Psoas muscle (tissue), 8 donors: ENCODE measurements at places on chromosomes 2 and 18. TPM values are rescaled to one million over a fixed set of nuclear protein-coding genes. Genes with fewer than 3 reads are reported as not detected.

GRCh38 chr2:184685999-184686841 is 87.9 kb downstream of the ZNF804A start:
- DNase-seq, result no peak

The DSG2 gene
- 0.76 TPM for total RNA-seq

GRCh38 chr2:433216-433615 is 145.3 kb upstream of the ALKAL2 start:
- no peak for DNase-seq

The DDX18 gene
- 33.3 TPM for total RNA-seq

The MYO5B gene
- 0.88 TPM for total RNA-seq

The ABCA12 gene
- total RNA-seq, result not detected

The CTAGE1 gene
- total RNA-seq, result not detected

- DNase-seq, result no peak
These were observed 66.3 kb downstream of the MYO5B start for GRCh38 chr18:50128506-50129271.

DNA sequence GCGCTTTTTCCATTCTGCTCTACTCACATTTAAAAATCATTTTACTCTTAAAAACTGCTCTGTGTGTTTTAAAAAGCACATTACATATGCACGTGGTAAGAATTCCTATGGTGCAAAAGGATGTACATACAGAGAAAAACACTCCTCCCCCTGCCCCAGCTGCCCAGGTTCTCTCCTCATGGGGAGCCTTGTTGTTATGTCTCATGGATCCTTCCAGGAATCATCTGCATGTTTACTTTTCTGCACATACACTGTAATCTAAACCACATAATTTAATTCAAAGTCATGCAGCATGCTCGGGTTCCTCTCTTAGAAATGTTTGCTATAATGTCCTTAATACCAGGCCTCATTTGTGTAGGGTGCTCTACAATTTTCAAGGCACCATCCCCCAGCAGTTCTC is 243.3 kb downstream of the LOXHD1 start:
- DNase-seq, result no peak

DNA sequence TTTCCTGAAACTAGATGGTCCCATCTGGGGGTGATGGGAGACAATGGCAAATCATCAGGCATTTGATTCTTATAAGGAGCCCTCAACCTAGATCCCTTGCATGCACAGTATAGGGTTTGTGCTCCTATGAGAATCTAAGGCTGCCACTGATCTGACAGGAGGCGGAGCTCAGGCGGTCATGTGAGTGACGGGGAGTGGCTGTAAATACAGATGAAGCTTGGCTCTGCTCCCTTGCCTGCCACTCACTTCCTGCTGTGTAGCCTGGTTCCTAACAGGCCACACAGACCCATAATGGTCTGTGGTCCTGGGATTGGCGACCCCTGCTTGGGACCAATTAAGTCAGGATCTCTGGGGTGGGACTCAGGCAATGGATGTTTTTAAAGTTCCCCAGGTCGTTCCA is 293.4 kb downstream of the ZNF521 start:
- DNase-seq, result no peak

The NT5C1B gene
- total RNA-seq, result not detected

The DPYSL5 gene
- 0.39 TPM for total RNA-seq

The RGPD4 gene
- 0.17 TPM for total RNA-seq

GRCh38 chr2:45919160-45919650 is 267.7 kb downstream of the PRKCE start:
- no peak for DNase-seq

- DNase-seq, result no peak
These were observed 19.2 kb upstream of the SIGLEC15 start for GRCh38 chr18:45806226-45806625.

The TANC1 gene
- total RNA-seq, result 3.2 TPM

DNA sequence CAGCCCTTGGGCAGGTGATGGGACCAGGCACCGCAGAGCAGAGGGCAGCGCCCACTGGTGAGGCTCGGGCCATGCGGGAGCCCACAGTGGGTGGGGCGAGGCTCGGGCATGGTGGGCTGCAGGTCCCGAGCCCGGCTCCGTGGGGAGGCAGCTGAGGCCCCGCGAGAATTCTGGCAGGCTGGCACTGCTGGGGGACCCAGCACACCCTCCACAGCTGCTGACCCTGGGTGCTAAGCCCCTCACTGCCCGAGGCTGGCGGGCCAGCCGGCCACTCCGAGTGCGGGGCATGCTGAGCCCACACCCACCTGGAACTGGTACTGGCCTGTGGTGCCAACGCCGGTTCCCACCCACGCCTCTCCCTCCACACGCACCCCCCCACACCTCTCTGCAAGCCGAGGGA is 29.7 kb upstream of the COL3A1 start:
- no peak for DNase-seq

The MATN3 gene
- not detected for total RNA-seq

GRCh38 chr2:135916207-135916606 is 40.0 kb upstream of the MCM6 start:
- no peak for DNase-seq

The RASGRP3 gene
- total RNA-seq, result 20.0 TPM

DNA sequence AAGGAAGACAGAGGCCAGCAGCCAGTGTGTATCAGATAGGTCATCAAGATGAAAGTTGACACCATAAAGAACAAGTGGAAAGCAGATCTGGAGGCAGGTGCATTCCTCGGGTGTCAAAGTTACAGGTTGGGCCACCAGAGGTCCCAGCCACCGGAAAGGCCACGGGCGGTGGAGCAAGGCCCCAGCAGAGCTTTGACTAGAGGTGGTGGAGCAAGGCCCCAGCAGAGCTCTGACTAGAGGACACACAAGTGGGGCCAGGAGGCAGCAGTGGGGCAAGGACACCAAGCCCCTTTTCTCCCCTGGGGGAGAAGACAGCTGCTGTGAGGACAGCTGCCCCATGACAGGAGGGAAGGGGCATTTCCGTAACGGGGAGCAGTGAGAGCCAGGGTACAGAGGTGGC is 115.1 kb downstream of the GYPC start:
- DNase-seq, result no peak

The ECEL1 gene
- total RNA-seq, result 1.0 TPM

The IL36A gene
- not detected for total RNA-seq

The RAMP1 gene
- 32.8 TPM for total RNA-seq

The CCDC148 gene
- not detected for total RNA-seq
